ENCODE measurements at places on chromosomes 12 and 14.

GRCh38 chr14:35416108-35416750 is 11.7 kb upstream of the NFKBIA start:
- DNase-seq: peak; percentile 65

DNA sequence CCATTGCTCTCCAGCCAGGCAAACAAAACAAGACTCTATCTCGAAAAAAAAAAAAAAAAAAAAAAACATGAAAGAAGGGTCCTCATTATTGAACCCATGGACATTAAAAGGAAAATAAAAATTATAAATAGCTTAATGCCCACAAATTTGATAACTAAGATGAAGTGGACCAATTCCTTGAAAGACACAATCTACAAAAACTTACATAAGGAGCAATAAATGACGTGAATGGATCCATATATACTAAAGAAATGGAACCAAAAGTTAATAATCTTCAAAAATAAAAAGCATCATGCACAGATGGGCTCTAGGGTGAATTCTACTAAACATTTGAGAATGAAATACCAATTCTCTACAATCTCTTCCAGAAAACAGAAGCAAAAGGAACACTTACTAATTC is 47.7 kb upstream of the AP4S1 start:
- DNase-seq: no peak

GRCh38 chr14:99535448-99535847 is 54.2 kb downstream of the CCNK start:
- no peak for DNase-seq

- no peak for DNase-seq
Measured at GRCh38 chr12:31263661-31264060, 62.3 kb downstream of the SINHCAF start.

DNA sequence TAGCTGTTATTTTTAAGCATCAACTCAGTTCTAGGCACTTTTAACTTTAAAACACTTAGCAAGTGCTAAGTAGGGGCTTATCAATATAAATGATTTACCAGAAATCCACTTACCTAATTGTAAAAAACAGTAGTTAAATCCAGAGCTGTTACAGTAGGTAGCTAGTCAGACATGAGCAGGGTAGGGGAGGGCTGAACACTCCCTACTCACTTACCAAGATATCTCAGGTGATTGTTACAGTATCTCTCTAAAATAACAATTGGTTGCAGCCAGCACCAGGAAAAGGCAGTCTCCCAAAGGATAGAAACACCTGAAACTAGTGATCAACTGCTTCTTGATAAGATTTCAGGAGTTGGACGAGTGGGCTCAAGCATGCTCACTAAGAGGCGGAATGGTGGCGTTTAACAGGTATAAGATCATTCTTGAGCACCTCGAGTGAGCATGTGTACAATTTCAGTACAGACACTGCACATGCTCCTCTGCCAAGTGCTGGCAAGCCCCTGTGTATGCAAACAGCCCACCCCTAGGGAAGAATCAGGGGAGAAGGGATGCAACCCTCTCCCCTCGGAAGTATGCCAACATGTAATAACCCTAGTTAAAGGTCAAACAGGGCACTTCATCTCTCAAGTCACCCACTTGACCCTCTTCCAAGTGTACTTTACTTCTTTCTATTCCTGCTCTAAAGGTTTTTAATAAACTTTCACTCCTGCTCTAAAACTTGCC is 1113.6 kb upstream of the SEL1L start:
- DNase-seq: no peak

- DNase-seq: no peak
Measured at GRCh38 chr14:73761618-73762355, 47.6 kb upstream of the PNMA1 start.

DNA sequence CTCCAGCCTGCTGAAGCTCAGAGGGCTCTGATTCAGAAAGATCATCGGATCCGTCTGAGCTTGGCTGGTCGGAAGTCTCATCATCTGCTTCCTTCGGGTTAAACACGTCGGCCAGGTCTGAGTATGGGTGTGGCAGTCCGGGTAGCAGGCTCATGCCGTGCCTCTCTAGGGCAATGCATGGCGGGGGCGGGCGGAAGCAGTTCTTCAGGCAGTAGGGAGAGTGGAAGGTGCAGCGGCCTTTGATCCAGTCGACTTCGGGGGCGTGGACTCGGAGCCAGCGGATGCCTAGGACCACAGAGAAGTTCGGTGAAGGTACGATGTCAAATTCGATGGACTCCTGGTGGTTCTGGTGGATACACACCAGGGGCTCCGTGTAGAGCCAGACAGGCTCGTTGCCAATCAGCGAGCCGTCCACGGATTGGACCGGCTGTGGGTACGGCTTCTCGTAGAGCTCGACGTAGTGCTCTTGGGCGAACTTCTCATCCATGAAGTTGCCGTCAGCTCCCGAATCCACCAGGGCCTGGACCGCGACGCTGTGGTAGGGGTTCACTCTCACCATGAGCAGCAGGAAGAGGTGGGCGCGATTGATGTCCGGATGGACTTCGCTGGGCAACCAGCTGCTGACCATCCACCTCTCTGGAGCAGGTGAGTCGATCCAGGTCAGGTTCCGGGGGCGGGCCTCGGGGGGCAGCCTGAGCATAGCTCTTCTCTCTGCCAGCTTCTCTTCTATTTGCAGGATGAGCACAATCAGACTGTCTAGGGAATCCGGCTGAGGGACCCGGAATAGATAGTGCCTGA is 20.3 kb downstream of the RTL1 start:
- no peak for DNase-seq

- peak; percentile 55 for DNase-seq
Measured at GRCh38 chr12:76890151-76891143, 11.6 kb upstream of the CSRP2 start.

Measured in CD4-positive, alpha-beta T cell treated with Interleukin-6 for 4 hours (primary cell).